ENCODE measurements at places on chromosomes 2 and 18. TPM values are rescaled to one million over a fixed set of nuclear protein-coding genes. Genes with fewer than 3 reads are reported as not detected.

- no peak for DNase-seq
- H3K27me3 ChIP-seq: no peaks in the 10 kb centered on the region
- H3K36me3 ChIP-seq: no peaks in the 10 kb centered on the region
- no peak overlapping the region for H3K27ac ChIP-seq
- no peak overlapping the region for H3K4me3 ChIP-seq
- H3K4me1 ChIP-seq: no peaks in the 10 kb centered on the region
Observed at GRCh38 chr2:67379048-67379447, 18.1 kb upstream of the ETAA1 start.

GRCh38 chr2:241461693-241462677 is 46.4 kb downstream of the STK25 start:
- H3K27ac ChIP-seq: no peak overlapping the region
- no peak for DNase-seq
- H3K36me3 ChIP-seq: peaks cover 6% of the 10 kb centered on the region
- H3K27me3 ChIP-seq: no peaks in the 10 kb centered on the region

Gene POTEC
- total RNA-seq: not detected

Gene ABCA12
- 0.03 TPM for total RNA-seq

DNA sequence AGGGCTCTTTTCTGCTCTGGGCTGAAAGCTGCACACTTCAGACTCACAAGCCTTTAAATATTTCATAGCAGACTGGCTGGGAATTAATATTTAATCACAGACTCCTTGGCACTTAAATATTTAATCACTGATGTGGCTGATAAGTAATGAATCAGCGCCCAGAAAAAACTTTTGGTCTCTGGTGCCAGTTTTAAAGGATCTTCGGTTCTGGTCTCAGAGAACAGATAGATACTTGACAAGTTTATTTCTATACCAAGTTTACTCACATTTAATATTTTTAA is 201.2 kb downstream of the MYCN start:
- no peaks in the 10 kb centered on the region for H3K27me3 ChIP-seq
- no peak overlapping the region for H3K27ac ChIP-seq
- H3K4me3 ChIP-seq: no peak overlapping the region
- no peaks in the 10 kb centered on the region for H3K36me3 ChIP-seq

Gene UGT1A8
- total RNA-seq: not detected

GRCh38 chr2:4930704-4931103 is 761.5 kb upstream of the SOX11 start:
- H3K27ac ChIP-seq: no peak overlapping the region
- no peaks in the 10 kb centered on the region for H3K36me3 ChIP-seq
- no peak overlapping the region for H3K4me3 ChIP-seq

- DNase-seq: no peak
- H3K27ac ChIP-seq: no peak overlapping the region
Observed at GRCh38 chr2:195164930-195165329, 492.1 kb upstream of the SLC39A10 start.

Gene LYPD1
- 1.3 TPM for total RNA-seq

DNA sequence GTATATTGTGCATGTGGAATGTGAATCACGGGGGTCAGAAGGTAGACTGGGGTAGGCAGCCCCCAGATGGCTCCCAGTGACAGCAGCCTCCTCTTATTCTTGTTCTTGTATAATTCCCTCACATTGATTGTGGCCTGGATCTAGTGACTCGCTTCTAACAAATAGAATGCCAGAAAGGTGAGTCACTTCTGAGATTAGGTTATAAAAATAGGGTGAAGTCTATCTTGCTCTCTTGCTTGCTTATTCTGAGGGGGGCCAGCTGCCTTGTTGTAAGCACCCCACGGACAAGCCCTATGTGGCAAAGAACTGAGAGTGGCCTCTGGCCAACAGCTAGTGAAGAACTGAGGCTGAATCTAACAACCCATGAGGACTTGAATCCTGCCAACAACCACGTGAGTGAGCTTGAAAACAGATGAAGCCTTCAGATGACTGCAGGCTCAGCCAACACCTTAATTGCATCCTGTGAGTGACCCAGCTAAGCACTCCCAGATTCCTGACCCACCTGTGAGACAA is 15.6 kb upstream of the RMND5A start:
- no peak overlapping the region for H3K27ac ChIP-seq
- H3K4me3 ChIP-seq: no peak overlapping the region
- no peak for DNase-seq
- H3K4me1 ChIP-seq: peaks cover 4% of the 10 kb centered on the region
- no peaks in the 10 kb centered on the region for H3K36me3 ChIP-seq

DNA sequence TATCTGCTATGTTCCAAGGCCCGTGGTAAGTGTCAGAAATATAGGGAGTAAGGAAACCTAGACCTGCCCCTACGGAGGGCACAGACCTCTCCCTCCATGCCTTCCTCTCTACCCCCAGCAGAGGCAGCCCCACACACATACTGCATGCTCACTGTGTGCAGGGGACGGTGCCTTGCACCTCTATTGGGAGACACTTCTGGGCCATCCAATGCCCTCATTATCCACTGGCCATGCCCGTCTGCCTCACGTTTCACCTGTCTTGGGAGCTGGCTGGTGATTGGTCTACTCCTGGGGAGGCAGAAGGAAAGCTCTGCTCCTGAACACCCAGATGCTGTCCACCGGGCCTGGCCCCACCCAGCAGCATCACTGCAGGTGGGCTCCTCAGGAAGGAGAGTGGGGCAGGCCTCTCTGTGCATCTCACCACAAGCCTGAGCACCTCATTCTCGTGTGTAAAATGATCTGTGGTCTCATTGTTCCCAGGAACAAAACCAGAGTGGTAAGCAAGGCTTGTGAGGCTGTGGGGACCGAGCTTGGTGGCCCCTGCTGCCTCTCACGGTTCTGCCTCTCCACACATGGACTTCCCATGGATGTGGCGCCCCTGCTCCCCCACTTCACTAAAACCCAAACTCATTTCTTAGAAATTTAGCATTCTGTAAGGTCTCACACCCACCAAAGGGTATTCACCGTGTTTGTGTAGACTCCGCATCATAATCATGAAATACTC is 312.5 kb upstream of the HS6ST1 start:
- DNase-seq: no peak
- no peaks in the 10 kb centered on the region for H3K27me3 ChIP-seq
- no peak overlapping the region for H3K27ac ChIP-seq
- H3K4me1 ChIP-seq: no peaks in the 10 kb centered on the region

- DNase-seq: no peak
- H3K27ac ChIP-seq: no peak overlapping the region
- H3K4me3 ChIP-seq: no peak overlapping the region
- H3K4me1 ChIP-seq: peaks cover 7% of the 10 kb centered on the region
- no peaks in the 10 kb centered on the region for H3K27me3 ChIP-seq
Observed at GRCh38 chr18:7633171-7633570, 66.1 kb downstream of the PTPRM start.

Gene TMEM18
- 12.8 TPM for total RNA-seq

Gene NOSTRIN
- total RNA-seq: 33.5 TPM

DNA sequence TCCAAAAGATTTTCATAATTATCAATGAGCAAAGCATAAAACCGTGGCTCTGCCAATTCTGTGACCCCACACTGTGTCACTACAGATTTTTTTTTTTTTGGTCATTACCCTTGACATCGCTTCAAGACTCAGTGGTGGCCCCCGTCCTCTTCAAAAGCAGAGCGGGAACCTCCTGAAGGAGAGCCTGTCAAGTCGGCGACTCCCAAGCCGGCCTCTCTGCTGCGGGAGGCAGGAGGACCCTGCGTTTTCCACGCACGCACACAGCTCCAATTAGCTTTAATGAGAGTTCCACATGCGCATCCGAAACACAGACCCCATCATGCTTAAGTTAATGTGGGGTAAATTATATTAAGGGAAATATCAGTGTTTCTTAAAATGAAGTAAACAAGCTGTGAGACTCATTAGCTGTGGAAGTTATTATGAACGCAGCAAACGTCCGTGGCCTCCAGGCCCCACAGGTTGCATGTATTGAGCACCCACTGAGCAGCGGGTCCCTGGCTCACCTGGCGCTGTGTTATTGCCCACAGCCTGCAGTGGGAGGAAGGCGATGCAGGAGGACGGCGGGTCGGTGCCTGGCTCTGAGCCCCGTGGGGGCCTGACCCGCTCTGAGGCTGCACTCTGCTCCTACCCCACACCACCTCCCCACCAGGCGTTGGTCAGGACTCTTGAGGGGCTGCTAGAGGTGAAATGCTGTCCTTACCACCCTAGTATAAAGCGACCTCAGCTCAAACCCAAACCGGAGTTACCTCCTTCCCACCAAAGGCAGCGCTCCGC is 181.0 kb upstream of the SALL3 start:
- no peaks in the 10 kb centered on the region for H3K36me3 ChIP-seq
- no peaks in the 10 kb centered on the region for H3K27me3 ChIP-seq
- H3K4me1 ChIP-seq: no peaks in the 10 kb centered on the region
- no peak overlapping the region for H3K4me3 ChIP-seq

- peak overlapping the region; percentile 68 for H3K4me3 ChIP-seq
- no peaks in the 10 kb centered on the region for H3K36me3 ChIP-seq
- no peaks in the 10 kb centered on the region for H3K27me3 ChIP-seq
- H3K4me1 ChIP-seq: peaks cover 9% of the 10 kb centered on the region
- peak; percentile 34 for DNase-seq
- H3K27ac ChIP-seq: peak overlapping the region; percentile 81
Observed at GRCh38 chr2:159903443-159904126, 105.6 kb upstream of the CD302 start.

GRCh38 chr2:188979187-188980114 is 5.3 kb downstream of the COL3A1 start:
- no peak overlapping the region for H3K4me3 ChIP-seq
- no peak overlapping the region for H3K27ac ChIP-seq
- DNase-seq: no peak
- H3K36me3 ChIP-seq: no peaks in the 10 kb centered on the region

- H3K36me3 ChIP-seq: no peaks in the 10 kb centered on the region
- H3K27me3 ChIP-seq: no peaks in the 10 kb centered on the region
- no peaks in the 10 kb centered on the region for H3K4me1 ChIP-seq
- H3K4me3 ChIP-seq: no peak overlapping the region
- no peak for DNase-seq
Observed at GRCh38 chr2:25421289-25421688, 79.6 kb upstream of the DNMT3A start.

DNA sequence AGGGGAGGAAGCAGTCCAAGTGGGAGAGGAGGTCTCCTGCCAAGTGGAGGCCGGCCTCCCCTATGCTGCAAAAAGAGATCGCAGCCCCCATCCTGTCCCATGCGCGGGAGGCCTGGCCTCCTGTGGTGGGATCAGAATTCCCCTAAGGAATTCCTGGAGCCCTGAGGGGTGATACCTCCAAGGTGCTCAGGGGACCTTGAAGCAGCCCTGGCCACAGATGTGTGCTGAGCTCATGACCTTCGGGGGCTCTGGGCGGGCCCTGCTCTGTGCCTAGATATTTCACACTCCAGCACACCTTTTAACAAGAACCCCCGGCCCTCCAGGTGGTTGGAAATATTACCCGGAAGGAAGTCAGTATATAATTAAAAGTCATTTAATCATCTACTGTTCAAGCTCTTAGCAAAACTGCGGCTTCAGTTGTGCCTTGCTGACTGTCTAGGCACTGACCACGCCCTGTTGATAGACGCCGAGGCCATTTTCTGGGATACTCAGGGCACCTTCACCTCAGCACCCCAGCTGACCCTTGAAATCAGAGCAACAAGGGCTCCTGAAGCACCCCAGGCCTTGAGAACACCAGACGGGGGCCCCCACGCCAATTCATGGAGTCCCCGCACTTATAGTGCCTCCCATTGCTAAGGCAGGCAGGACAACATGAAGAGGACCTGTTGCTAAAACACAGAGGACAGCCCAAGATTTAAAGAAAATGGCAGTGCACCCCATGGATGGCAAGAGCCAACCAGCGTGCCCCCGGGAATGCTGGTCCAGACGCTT is 119.1 kb downstream of the NDUFA10 start:
- H3K4me3 ChIP-seq: no peak overlapping the region
- no peak for DNase-seq
- no peaks in the 10 kb centered on the region for H3K27me3 ChIP-seq
- H3K27ac ChIP-seq: no peak overlapping the region
- peaks cover 5% of the 10 kb centered on the region for H3K4me1 ChIP-seq

- no peaks in the 10 kb centered on the region for H3K36me3 ChIP-seq
- H3K4me1 ChIP-seq: no peaks in the 10 kb centered on the region
- H3K27ac ChIP-seq: no peak overlapping the region
Observed at GRCh38 chr18:58605027-58606020, 23.6 kb downstream of the ALPK2 start.

All from upper lobe of left lung (tissue), 6 donors.